Gastroesophageal sphincter (tissue), 4 donors: ENCODE measurements at places on chromosomes 5 and 9. TPM values are rescaled to one million over a fixed set of nuclear protein-coding genes. Genes with fewer than 3 reads are reported as not detected.

DNA sequence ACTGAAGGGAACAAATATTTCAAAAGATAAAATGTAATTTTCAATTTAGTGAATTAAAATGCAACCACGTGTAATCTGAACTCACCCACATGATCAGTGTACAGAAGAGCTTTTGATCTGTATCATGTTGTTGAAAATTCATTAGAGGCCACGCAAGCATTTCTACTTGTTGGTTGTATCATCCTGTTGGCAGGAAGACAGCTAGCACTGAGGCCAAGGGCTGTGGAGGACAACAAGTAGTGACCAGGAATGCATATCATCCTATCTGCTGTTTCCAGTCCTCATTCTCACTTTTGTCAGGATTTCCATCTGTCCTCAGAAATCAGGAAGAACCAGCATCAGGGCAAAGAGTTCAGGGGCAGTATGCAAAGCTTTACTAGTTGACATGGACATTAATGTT, 29.9 kb upstream of the CKS2 start:
- no peak for ATAC-seq

GRCh38 chr5:1511651-1512540, 11.9 kb downstream of the LPCAT1 start:
- no peak for ATAC-seq

NIPAL4 gene
- total RNA-seq = 3.0 TPM

- no peak for ATAC-seq
Measured at GRCh38 chr9:115250621-115251032, 132.7 kb upstream of the TNC start.

GRCh38 chr5:41793141-41793770, 77.0 kb downstream of the OXCT1 start:
- no peak for ATAC-seq

PRXL2C gene
- total RNA-seq = 17.7 TPM

GRCh38 chr5:163916376-163916775, 411.0 kb downstream of the MAT2B start:
- ATAC-seq = peak; percentile 31

PCDHGB1 gene
- 4.2 TPM for total RNA-seq
